Endothelial cell (in vitro differentiated cells): ENCODE measurements at places on chromosomes 5 and 9. TPM values are rescaled to one million over a fixed set of nuclear protein-coding genes. Genes with fewer than 3 reads are reported as not detected.

GRCh38 chr5:173680660-173681242, 64.3 kb upstream of the BOD1 start:
- DNase-seq, result no peak

GRCh38 chr9:74887981-74888370, 255 bp upstream of the TRPM6 start:
- no peak for DNase-seq

GRCh38 chr5:65132386-65132785, 349.3 kb downstream of the ADAMTS6 start:
- no peak for DNase-seq

GRCh38 chr9:36322462-36322861, 64.2 kb upstream of the GNE start:
- no peak for DNase-seq

- DNase-seq, result no peak
Measured at GRCh38 chr5:180206993-180207392, 2.0 kb downstream of the RASGEF1C start.

DNA sequence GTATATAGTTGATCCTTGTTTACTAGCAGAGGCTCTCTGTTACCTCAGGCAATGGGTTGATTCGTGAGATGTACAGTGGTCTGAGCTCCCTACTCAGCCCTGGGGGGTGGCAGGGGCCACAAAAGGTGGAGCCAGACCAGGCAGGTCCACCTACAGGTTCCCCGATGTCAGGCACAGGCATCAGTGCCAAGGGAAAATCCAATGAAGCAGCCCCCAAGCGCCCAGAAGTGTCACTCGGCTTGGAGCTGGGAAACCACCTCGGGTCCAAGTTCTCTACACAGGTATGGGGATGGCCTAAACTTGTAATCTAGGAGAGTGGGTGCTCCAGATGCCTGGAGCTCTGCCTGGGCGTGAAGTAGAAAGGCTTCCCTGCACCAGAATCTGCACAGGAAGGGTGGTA, 188.8 kb downstream of the KIAA0825 start:
- no peak for DNase-seq

DNA sequence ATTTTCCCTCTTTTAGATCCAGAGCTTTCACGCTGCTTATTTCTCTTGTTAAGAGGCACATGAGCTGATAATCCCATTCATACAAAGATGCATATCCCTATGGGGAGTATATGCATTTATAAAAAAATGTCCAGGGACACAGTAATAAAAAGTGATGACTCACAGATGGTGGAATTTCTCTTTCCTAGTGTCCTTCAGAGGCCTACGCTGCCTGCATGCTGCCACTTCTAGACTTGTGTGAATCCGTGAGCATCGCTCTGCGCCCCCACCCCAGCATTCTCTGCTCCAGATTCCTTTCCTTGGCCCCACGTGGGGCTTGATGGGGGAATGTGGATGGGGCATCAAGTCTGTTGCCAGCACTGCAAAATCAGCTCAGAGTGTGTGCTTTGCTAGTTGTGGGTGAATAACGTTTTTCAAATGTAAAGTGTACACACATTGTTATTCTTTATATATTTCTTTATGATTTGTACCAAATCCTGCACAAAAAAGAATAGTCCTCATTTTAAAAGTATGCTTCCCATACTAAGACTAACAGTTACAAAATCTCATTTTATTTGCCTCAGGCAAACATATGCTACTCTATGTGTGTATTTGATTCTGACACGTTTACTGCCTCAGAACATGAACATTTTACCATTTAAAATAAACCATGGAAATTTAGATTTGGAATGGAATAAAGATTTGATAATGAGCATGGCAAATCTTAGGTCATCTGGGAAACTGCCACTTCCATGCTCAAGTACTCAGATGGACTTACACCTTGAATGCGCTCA, 22.4 kb upstream of the RASGRF2 start:
- no peak for DNase-seq

DNA sequence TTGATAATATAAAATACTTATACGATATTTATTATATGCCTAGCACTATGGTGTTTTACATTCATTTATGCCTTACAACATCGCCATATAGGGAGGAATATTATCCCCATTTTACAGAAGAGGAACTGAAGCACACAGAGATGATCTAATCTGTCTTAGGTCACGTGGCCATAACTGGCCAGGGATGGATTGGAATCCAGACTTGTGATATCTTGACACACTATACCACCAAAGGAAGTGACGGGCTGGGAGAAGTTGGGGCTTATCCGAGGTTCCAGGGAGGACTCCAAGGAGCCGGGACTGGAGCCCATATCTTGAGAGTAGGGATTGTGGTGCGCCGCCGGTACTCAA, 129.8 kb downstream of the TMEM174 start:
- DNase-seq, result no peak

- no peak for DNase-seq
Measured at GRCh38 chr5:55570026-55570425, 35.3 kb upstream of the PLPP1 start.

GRCh38 chr9:18707061-18707461, 233.1 kb downstream of the ADAMTSL1 start:
- no peak for DNase-seq

GRCh38 chr5:116883875-116884274, 309.3 kb upstream of the SEMA6A start:
- DNase-seq, result no peak

- DNase-seq, result no peak
Measured at GRCh38 chr5:110832683-110833082, 93.9 kb downstream of the SLC25A46 start.

DNA sequence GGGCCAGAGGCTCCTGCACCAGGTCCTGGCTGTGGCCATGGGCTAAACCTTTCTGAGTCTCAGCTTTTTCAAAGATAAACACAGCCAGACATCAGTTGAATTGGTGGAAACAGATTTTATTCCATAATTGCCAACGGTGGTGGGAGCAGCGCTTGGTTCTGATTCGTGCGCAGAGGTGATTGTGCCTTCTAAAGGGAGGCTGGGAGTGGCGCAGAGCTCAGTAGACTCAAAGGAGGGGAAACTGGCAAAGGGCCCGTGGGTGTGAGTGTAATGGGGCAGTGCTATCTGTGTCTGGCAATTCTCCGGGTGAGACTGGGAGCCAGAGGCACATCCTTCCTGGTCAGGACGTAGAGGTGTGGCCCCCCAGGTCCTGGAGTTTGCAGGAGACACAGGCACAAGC, 169.4 kb upstream of the PPP1R26 start:
- DNase-seq, result no peak

DNA sequence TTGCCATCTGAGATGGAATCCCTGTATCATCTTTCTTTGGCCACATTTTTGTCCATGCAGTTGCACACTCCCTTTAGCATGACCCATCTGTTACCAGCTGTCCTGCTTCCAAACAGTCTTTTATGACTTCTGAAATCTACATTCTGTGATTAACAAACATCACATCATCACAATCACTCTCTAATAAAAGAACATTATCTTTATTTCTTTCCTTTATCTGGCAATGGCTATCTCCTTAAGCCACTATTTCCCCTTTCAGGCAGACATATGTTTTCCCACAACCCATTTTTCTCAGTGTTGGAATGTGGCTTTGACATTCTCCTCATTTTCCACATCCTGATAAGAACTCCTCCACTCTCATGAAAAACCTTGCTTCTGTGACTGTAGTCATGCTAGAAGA, 141.0 kb downstream of the ST8SIA4 start:
- no peak for DNase-seq

- DNase-seq, result no peak
Measured at GRCh38 chr5:180202939-180203573, 6.0 kb downstream of the RASGEF1C start.

GRCh38 chr5:57681942-57682341, 199.3 kb upstream of the ACTBL2 start:
- no peak for DNase-seq

DNA sequence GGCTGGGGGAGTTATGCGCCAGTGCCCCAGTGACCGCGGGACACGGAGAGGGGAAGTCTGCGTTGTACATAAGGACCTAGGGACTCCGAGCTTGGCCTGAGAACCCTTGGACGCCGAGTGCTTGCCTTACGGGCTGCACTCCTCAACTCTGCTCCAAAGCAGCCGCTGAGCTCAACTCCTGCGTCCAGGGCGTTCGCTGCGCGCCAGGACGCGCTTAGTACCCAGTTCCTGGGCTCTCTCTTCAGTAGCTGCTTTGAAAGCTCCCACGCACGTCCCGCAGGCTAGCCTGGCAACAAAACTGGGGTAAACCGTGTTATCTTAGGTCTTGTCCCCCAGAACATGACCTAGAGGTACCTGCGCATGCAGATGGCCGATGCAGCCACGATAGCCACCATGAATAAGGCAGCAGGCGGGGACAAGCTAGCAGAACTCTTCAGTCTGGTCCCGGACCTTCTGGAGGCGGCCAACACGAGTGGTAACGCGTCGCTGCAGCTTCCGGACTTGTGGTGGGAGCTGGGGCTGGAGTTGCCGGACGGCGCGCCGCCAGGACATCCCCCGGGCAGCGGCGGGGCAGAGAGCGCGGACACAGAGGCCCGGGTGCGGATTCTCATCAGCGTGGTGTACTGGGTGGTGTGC, at the start of gene RXFP3:
Gene RXFP3 (plus strand): TSS at position 6 of the 636 bp plus-strand sequence. CDS start 355 bp downstream, at position 361.
- no peak for DNase-seq

DNA sequence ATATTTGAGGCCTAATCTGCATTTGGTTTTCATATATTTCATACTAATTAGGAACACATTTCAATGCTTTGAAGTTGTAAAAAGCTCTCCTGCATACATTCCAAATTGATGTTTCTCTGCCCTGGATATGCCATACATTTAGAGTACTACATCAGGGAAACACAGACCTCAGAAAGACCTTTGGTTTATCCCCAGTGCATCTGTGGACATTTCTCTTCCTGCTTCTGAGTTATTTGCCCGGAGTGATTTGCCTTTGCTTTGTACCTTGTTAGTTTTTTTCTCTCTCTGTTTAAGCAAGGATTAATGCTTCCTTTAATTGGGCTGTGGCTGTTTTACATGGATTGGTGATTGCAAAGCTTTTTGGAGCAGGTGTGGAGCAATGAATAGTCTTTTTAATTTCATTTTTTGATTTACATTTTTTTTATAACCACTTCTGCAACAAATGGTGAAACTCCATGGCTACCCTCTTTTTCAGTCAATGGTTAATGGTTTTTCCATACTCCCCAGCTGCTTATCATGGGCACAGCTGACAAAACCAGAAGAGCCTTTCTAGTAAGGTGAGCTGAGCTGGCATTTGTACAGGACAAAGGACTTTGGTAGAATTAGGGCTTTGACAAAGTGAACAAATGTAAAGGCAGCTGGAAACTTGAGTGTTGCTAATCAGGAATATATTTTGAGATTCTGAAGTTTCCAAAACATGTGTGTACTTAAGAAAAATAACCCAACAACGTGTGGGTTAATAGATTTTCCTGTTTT, 54.2 kb downstream of the ZSWIM6 start:
- DNase-seq, result no peak

- DNase-seq, result no peak
Measured at GRCh38 chr5:35745193-35745592, 111.5 kb upstream of the IL7R start.

GRCh38 chr9:19620326-19620725, 168.5 kb downstream of the SLC24A2 start:
- DNase-seq, result no peak

DNA sequence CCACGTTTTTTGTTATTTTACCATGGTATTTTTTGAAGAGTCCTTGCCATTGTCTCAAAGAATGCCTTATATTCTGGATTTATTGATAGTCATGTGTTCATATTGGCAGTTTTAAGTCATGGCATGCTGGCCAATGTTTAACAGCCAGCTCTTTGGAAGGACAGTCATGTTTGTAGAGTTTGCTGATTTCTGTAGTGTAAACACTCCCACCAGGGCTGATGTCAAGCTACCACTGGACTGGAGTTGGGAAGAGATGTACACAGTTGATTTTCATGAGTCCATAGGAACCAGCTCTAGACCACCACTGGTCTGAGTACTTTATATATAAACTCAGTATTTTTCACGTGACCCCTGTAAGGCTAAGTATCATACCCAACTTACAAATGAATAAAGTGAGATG, 125.2 kb upstream of the DHFR start:
- DNase-seq, result no peak

GRCh38 chr9:5375091-5375490, 35.4 kb upstream of the RLN1 start:
- DNase-seq, result no peak

DNA sequence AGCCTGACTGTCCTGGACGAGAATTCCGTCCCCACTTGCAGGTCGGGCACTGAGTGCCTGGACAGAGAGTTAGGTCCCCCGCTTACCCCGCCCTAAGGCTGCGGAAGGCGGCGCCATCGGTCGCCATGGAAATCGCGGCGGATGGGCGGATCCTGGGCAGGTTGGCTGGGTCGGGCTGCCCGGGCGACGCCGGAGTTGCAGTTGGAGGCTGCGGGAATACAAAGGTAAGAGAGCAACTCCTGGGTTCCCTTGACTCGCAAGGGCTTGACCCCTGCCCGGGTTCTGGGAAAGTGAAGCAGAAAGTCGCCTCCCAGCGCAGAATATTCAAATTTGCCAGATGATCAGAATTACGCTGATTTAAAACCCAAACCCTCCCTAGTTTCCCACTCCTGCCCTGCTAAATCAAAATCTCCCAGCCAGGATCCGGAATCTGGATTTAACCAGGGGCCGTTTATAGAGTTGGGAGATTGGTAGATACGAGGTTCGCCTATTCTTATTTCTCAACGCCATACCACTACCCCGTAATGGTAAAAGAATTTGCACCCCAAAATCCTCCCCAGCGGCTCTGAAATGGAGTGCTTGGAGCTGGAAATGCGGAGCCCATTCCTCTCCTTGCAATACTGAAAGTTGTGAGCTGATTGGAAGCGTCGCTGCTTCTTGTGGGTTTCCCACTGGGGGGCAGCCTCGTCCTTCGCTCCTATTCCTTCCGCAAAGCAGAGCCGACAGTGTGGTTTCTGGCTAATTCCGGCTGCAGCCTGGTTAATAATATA, 156.4 kb upstream of the RASEF start:
- DNase-seq, result peak; percentile 80

- DNase-seq, result no peak
Measured at GRCh38 chr5:168807287-168807686, 228.1 kb upstream of the PANK3 start.

- no peak for DNase-seq
Measured at GRCh38 chr9:3006851-3007250, 163.0 kb upstream of the PUM3 start.

- DNase-seq, result no peak
Measured at GRCh38 chr9:37953206-37953774, 49.4 kb upstream of the SLC25A51 start.

Gene NMUR2
- not detected for total RNA-seq

Gene AGPAT2
- total RNA-seq, result 38.9 TPM

Gene UBLCP1
- 24.5 TPM for total RNA-seq

Gene IFNB1
- not detected for total RNA-seq

Gene TEK
- 448 TPM for total RNA-seq

Gene ADGRD2
- not detected for total RNA-seq

Gene ZNF462
- total RNA-seq, result 98.3 TPM

Gene FOXD4L6
- total RNA-seq, result not detected

Gene SETD9
- 16.0 TPM for total RNA-seq

Gene ACER2
- 9.6 TPM for total RNA-seq

Gene PCDHGB6
- 60.0 TPM for total RNA-seq

Gene CD274
- total RNA-seq, result 0.56 TPM

Gene SLCO6A1
- total RNA-seq, result 0.51 TPM
